ENCODE measurements at places on chromosomes 7 and 10. TPM values are rescaled to one million over a fixed set of nuclear protein-coding genes. Genes with fewer than 3 reads are reported as not detected.
A peak's percentile ranks its signal among the peaks of the same experiment; 100 is the strongest.

DNA sequence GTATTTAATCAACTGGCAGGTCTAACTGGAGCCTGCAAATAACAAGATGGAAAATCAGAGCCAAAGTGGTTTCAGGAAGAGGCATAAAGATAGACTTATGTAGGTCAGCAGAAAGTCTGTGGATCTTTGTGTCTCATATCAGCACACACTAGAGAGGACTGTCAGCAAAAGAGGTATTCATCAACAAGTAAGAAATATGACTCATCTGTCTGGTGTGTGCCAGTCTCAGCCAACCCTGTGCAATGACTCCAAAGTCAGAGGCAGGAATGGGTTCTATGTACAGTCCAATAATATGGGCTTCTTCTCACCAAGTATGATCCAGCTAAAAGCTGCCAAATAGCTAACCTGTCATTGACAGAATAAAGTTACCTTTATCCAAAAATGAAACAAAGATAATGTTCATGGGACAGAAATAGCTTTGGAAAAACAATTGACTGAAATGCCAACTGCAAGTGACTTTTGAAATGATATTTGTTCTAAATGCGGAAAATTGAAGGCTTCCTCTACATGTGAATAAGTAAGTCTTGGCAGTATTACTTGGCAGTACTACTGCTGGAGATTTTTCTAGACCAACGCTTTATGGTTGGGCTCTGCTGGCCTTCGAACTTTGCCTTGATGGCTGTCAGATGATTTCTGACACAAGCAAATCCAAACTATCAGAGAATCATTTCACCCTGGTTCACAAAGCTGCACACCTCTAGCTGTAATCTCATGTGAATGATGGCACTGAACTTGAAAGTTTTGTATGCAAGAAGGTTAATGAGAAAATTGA is 272.3 kb upstream of the SEMA3C start:
- no peak overlapping the region for H3K4me3 ChIP-seq
- no peak overlapping the region for H3K27ac ChIP-seq
- H3K4me1 ChIP-seq: no peaks in the 10 kb centered on the region
- H3K36me3 ChIP-seq: no peaks in the 10 kb centered on the region

DNA sequence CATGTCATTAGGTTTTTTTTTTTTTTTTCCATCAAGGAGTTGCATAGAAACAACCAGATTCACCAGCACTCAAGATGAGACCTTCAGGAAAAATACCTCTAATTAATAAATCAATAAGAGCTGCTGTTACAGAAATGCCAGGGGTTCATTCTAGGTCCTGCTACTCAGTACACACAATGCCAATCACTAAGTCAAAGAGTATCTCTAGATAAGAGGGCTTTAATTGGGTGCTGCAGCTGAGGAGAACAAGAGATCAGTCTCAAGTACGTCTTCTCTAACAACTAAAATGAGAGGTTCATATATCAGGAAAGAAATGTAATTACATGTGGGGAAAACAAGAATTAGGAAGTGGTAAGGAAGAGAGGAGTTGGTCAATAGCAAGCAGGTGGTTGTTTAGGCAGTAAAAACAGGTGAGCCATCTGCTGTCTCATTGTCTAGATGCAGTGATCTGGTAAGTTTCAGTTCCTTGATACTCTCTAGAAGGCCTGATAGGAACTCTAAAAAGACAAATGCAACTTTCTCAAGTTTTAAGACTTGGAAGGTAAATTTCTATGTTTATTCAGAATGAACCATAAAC is 272.9 kb upstream of the ZWINT start:
- no peak overlapping the region for H3K27ac ChIP-seq
- no peak for DNase-seq
- H3K4me3 ChIP-seq: no peak overlapping the region

DNA sequence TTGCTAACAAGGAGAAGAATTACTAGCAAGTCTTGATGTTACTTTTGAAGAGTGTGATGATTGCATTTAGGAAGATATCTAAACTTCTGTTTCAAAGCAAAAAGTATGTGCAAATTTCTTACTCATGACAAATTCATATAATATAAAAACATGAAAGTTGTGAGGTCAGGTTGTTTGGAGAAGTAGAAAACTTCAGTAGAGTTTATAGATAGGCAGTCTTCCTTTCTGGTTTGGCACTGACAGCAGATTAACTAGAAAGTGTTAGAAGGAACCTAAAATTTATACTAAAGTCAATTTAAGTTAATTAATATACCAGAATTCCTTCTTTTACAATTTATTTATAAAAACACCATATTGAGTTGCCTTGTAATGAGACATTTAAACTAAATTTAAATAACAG is 16.9 kb downstream of the PTEN start:
- DNase-seq: no peak
- peaks cover 16% of the 10 kb centered on the region for H3K4me1 ChIP-seq
- H3K27me3 ChIP-seq: no peaks in the 10 kb centered on the region
- H3K4me3 ChIP-seq: no peak overlapping the region
- H3K27ac ChIP-seq: no peak overlapping the region
- H3K36me3 ChIP-seq: peaks cover 60% of the 10 kb centered on the region

DNA sequence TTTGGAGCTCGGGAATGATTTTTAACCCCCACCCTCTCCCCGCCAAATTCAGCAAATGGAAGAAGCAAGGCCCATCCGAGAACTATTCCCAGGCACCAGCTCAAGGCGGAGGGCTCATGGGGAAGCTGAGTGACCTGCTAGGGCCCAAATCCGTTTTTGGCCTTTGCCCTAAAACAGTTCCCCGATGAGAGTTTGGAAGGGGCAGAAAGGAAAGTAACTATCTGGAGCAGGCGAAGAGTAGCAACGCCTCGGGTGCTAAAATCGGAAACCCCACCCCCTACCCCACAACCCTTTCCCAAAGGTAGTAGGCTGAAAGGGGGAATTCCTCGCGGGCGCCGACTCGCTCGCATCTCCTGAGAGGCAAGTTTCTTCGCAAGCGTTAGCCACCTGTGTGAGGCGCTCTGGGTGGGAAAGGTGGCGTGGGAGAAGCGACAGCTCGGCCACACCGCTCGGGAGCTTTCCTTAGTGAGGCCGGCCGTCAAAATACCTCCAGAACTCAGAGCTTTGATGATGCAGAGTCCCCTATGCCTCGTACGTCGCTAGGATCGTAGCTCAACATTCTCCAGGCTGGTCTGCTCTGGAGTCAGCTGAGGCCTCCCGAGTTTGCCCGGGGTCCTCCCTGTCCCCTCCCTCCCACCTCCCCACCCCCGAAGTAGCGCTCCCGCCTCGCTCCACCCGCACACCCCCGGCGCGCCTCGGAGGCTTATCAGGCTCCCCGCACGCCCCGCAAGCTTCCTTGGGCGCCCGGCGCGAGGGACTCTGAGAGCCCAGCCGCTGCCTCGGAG is 642 bp upstream of the PRKG1 start:
- peaks cover 11% of the 10 kb centered on the region for H3K4me1 ChIP-seq
- H3K36me3 ChIP-seq: no peaks in the 10 kb centered on the region
- no peak overlapping the region for H3K4me3 ChIP-seq
- no peak for DNase-seq
- H3K27ac ChIP-seq: no peak overlapping the region

- H3K36me3 ChIP-seq: peaks cover 44% of the 10 kb centered on the region
- H3K27me3 ChIP-seq: no peaks in the 10 kb centered on the region
- no peak overlapping the region for H3K27ac ChIP-seq
- H3K4me1 ChIP-seq: peaks cover 23% of the 10 kb centered on the region
- no peak overlapping the region for H3K4me3 ChIP-seq
These were observed 16.3 kb downstream of the WASL start for GRCh38 chr7:123732413-123733091.

MDH2 gene
- 159 TPM for total RNA-seq

DNA sequence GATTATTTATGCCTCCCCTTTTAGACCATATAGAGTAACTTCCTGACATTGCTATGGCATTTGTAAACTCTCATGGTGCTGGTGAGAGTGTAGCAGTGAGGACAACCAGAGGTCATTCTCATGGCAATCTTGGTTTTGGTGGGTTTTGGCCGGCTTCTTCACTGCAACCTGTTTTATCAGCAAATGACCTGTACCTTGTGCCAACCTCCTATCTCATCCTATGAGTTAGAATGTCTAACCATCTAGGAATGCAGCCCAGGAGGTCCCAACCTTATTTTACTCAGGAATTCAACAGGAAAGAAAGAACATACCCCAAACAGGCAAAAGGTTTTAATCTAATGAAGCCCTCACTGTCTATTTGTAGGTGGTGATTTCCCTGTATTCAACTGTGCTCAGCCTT is 205.4 kb upstream of the YAE1 start:
- no peak for DNase-seq
- no peaks in the 10 kb centered on the region for H3K36me3 ChIP-seq
- H3K27me3 ChIP-seq: peaks cover 13% of the 10 kb centered on the region
- H3K4me3 ChIP-seq: no peak overlapping the region
- no peak overlapping the region for H3K27ac ChIP-seq

- peak; percentile 75 for DNase-seq
- no peaks in the 10 kb centered on the region for H3K27me3 ChIP-seq
- peaks cover 5% of the 10 kb centered on the region for H3K4me1 ChIP-seq
- peaks cover 78% of the 10 kb centered on the region for H3K36me3 ChIP-seq
These were observed 56.8 kb downstream of the SND1 start for GRCh38 chr7:127708788-127709187.

DNA sequence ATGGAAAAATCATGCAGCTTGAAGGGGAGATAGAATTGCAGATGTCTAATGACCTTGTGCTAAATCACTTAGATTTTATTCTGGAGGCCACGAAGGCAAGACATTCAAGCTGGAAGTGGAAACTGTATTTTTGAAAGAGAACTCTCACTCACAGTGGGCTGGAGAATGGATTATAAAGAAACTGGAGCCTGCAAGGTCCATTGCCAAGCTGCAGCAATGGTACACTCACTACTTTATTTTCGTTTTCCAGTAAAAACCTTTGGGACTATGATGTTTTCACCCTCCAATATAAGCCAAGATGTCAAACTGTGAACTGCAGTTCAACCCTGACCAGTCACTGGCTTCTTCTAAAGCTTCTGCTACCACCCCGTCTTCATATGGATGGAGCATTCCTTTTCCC is 62.0 kb downstream of the SKIDA1 start:
- H3K36me3 ChIP-seq: no peaks in the 10 kb centered on the region
- H3K4me1 ChIP-seq: no peaks in the 10 kb centered on the region
- peaks cover 1% of the 10 kb centered on the region for H3K27me3 ChIP-seq
- no peak for DNase-seq

DNA sequence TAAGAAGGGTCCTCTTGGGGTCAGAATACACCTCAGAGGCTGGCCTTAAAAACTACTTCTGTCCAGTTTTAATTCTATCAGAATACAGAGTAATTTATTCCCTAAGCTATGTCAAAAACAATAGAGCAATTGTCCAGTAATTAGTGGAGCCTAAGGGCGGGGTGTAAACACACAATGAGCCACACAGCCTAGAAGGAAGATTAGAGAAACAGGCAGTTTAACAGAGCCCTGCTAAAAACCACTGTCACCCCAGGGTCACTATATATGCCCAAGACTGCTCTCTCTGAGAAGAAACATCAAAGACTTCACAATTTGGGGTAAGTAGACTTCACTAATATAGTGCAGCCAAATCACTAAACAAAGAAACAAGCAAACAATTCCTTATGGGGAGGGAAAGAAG is 27.2 kb upstream of the WNT2 start:
- no peak overlapping the region for H3K27ac ChIP-seq
- H3K27me3 ChIP-seq: no peaks in the 10 kb centered on the region
- DNase-seq: no peak
- H3K36me3 ChIP-seq: no peaks in the 10 kb centered on the region
- no peaks in the 10 kb centered on the region for H3K4me1 ChIP-seq
- no peak overlapping the region for H3K4me3 ChIP-seq

GOLGA7B gene
- 11.2 TPM for total RNA-seq

AGMO gene
- total RNA-seq: not detected

- H3K27ac ChIP-seq: no peak within 1 kb of the TSS
- no peaks in the 10 kb centered on the region for H3K36me3 ChIP-seq
- peaks cover 11% of the 10 kb centered on the region for H3K4me1 ChIP-seq
- peaks cover 45% of the 10 kb centered on the region for H3K27me3 ChIP-seq
- DNase-seq: peak; percentile 44
- peak within 1 kb of the TSS; percentile 37 for H3K4me3 ChIP-seq
These were observed at the start of gene CDK14 for GRCh38 chr7:90595801-90596670. Gene CDK14 (plus strand): TSS chr7:90596321. CDS start chr7:90596628, 307 bp downstream.

DNA sequence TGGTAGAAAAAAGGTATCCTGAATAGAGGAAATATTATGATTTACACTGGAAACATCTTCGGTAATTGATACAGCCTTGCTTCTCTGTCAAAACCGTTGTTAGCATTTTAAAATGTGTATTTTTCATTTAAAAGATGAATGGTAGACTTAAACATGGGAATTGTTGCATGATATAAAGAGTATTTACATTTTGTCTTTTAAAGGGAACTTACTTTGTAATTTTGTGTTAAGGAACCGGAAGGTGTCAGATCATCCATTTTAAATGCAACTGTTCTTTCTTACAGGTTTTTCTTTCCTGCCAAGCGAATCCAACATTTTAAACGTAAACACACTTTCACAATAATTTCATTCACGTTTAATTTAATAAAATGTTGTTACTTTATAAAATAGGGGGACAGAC is 1.8 kb upstream of the IGF2BP3 start:
- H3K4me1 ChIP-seq: peaks cover 49% of the 10 kb centered on the region
- no peak for DNase-seq
- no peak overlapping the region for H3K4me3 ChIP-seq
- H3K36me3 ChIP-seq: peaks cover 4% of the 10 kb centered on the region
- peaks cover 72% of the 10 kb centered on the region for H3K27me3 ChIP-seq
- no peak overlapping the region for H3K27ac ChIP-seq

GRM3 gene
- not detected for total RNA-seq

OR2A42 gene
- total RNA-seq: not detected

DNA sequence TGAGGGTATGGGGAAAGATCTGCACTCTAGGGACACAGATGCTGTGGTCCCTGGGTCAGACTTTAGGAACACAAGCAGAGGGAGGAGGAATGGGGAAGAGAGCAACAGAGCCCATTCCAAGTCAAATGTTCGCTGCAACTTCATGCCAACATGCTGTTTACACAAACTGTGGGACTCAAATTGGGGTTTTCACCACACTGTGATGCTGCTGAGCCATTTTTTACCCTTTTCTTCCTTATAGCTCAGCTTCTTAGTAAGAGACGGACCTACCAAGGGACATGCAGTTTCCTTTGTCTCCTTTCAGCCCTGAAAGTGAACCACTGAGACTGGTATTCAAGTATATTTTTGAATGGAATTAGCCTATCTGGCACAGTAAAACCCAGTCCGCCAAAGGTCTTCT is 64.3 kb upstream of the AGK start:
- DNase-seq: no peak
- H3K4me1 ChIP-seq: peaks cover 10% of the 10 kb centered on the region
- no peaks in the 10 kb centered on the region for H3K36me3 ChIP-seq
- peaks cover 8% of the 10 kb centered on the region for H3K27me3 ChIP-seq
- no peak overlapping the region for H3K27ac ChIP-seq
- no peak overlapping the region for H3K4me3 ChIP-seq

All from activated CD4-positive, alpha-beta memory T cell treated with anti-CD3 and anti-CD28 coated beads, Interleukin-2, amount 10 ng/mL, durations not matched to agents 7 days and 5 days (primary cell).